Activated CD8-positive, alpha-beta memory T cell treated with anti-CD3 and anti-CD28 coated beads, Interleukin-2, amount 10 ng/mL, durations not matched to agents 7 days and 5 days (primary cell): ENCODE measurements at places on chromosomes 2 and 18. TPM values are rescaled to one million over a fixed set of nuclear protein-coding genes. Genes with fewer than 3 reads are reported as not detected.

DNA sequence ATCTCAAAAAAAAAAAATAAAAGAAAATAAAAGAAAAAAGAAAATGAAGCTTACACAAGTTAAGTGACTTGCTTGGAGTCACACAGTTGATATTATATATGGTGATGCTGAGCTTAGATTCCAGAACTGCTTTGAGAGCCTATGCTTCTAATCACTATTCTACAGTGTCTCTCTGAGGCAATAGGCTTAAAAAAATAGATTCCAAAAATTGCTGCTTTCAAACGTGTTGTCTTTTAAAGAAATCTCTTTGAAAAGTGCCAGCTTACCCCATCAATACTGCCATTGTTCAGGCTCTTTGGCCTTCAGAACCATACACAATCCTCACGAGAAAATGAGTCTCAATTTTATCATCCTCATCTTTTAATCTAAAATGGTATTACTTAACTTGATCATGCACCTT lies 102.6 kb downstream of the CDK15 start:
- no peak overlapping the region for H3K27ac ChIP-seq
- no peak overlapping the region for H3K4me3 ChIP-seq
- H3K36me3 ChIP-seq: no peaks in the 10 kb centered on the region
- H3K4me1 ChIP-seq: peaks cover 23% of the 10 kb centered on the region
- no peak for DNase-seq

Gene TFPI
- total RNA-seq: not detected

DNA sequence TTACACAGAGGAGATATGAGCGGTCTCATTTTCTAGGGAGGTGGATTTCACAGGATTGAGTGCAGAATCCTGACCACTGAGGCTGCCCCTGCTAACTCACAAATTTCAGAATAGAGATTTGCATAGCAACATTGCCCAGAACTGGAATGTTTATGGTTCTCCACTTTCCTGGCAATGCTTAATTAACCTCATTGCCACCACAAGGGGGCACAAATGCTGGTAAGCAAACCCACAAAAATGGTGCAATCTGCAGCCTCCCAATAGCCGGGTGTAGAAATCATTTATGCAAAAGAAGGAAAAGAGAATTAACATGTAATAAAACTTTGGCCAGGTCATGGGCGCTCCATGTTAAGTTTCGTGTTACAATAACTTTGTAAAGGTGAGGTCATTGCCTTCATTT lies 112.4 kb downstream of the CYRIA start:
- no peak for DNase-seq
- no peaks in the 10 kb centered on the region for H3K36me3 ChIP-seq
- no peak overlapping the region for H3K27ac ChIP-seq
- no peaks in the 10 kb centered on the region for H3K27me3 ChIP-seq
- no peaks in the 10 kb centered on the region for H3K4me1 ChIP-seq

Gene CNTNAP5
- total RNA-seq: not detected

- H3K4me1 ChIP-seq: peaks cover 20% of the 10 kb centered on the region
- H3K27me3 ChIP-seq: no peaks in the 10 kb centered on the region
- peak overlapping the region; percentile 100 for H3K27ac ChIP-seq
- H3K36me3 ChIP-seq: peaks cover 10% of the 10 kb centered on the region
- DNase-seq: peak; percentile 68
Measured at GRCh38 chr2:61538920-61539520, 864 bp upstream of the XPO1 start.

GRCh38 chr18:4640349-4641012 lies 185.4 kb upstream of the DLGAP1 start:
- H3K27me3 ChIP-seq: no peaks in the 10 kb centered on the region
- no peak overlapping the region for H3K27ac ChIP-seq
- H3K4me1 ChIP-seq: no peaks in the 10 kb centered on the region
- no peak for DNase-seq

DNA sequence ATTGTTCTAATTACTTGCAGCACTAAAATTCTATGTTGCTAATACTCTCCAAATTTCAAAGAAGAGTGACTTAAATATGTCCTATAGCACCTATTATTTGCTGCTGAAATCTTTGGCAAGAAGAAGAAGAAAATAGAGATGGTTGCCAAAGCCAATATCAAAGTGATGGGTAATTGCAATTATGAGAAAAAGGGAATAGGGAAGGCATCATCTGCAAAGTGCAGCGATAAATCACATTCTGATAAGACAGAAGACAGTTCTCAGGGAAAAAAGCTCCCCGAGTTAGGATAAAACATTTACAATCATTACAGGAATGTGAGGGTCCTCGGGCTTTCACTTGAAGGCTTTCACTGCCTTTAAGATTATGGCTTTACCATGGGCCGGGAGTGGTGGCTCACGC lies 72.1 kb upstream of the RASGRP3 start:
- DNase-seq: no peak
- H3K27me3 ChIP-seq: peaks cover 8% of the 10 kb centered on the region
- no peaks in the 10 kb centered on the region for H3K36me3 ChIP-seq
- no peaks in the 10 kb centered on the region for H3K4me1 ChIP-seq
- no peak overlapping the region for H3K27ac ChIP-seq
- no peak overlapping the region for H3K4me3 ChIP-seq

Gene KCNS3
- total RNA-seq: not detected

GRCh38 chr2:215693193-215693998 lies 257.5 kb upstream of the FN1 start:
- no peak overlapping the region for H3K4me3 ChIP-seq
- H3K4me1 ChIP-seq: no peaks in the 10 kb centered on the region
- H3K27ac ChIP-seq: no peak overlapping the region
- no peaks in the 10 kb centered on the region for H3K36me3 ChIP-seq

Gene ELMOD3
- 21.7 TPM for total RNA-seq

Gene MDH1B
- total RNA-seq: 0.23 TPM

DNA sequence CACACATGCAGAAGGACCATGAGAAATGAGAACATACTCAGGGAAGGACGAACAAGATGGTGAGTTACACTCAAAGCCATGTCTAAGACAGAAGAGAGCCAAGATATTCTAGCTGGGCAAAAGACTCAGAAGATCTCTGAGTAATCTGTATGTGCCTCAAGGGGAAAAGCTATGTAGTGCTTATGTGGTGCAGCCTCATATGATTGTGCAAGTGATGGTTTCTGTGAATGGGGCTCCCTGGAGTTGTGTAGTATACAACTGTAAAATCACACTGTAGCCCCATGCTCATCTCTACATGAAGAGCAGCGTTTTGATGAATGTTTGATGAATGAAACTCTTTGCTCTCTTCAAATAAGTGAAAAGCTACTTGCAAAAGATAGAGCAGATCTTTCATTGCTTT lies 57.5 kb downstream of the OSR1 start:
- DNase-seq: no peak
- no peaks in the 10 kb centered on the region for H3K4me1 ChIP-seq
- no peaks in the 10 kb centered on the region for H3K36me3 ChIP-seq

Gene CD207
- total RNA-seq: not detected
